Articular chondrocyte of knee joint (primary cell): ENCODE measurements at places on chromosomes 7 and 10. TPM values are rescaled to one million over a fixed set of nuclear protein-coding genes. Genes with fewer than 3 reads are reported as not detected.

Gene MMRN2
- total RNA-seq, result 5.2 and 6.1 TPM in 2 replicates

Gene LEP
- total RNA-seq, result 0.11 TPM in 1 of 2 replicates, not detected in the other

Gene PRPS1L1
- total RNA-seq, result 0.32 TPM in 1 of 2 replicates, not detected in the other

Gene SLC29A3
- total RNA-seq, result 3.1 and 4.2 TPM in 2 replicates

Gene LRWD1
- total RNA-seq, result 8.5 and 9.9 TPM in 2 replicates

Gene FAM25G
- not detected in 2 replicates for total RNA-seq

Gene ADGRA1
- not detected in 2 replicates for total RNA-seq

Gene TMEM236
- total RNA-seq, result 0.22 and 0.26 TPM in 2 replicates

Gene LCOR
- total RNA-seq, result 23.7 and 28.0 TPM in 2 replicates

Gene ANXA8
- 0.22 and 0.39 TPM in 2 replicates for total RNA-seq

Gene FKBP6
- total RNA-seq, result under 0.01 TPM in 1 of 2 replicates, not detected in the other

Gene NKX2-3
- total RNA-seq, result not detected in 2 replicates

Gene BEND7
- 11.9 and 12.0 TPM in 2 replicates for total RNA-seq

Gene FLNC
- total RNA-seq, result 18.4 and 30.6 TPM in 2 replicates

Gene EZH2
- 12.5 and 17.3 TPM in 2 replicates for total RNA-seq

Gene HOXA10
- total RNA-seq, result 30.6 and 44.3 TPM in 2 replicates

Gene CNPY4
- total RNA-seq, result 35.5 and 37.9 TPM in 2 replicates

Gene NME8
- not detected in 2 replicates for total RNA-seq

Gene SND1
- total RNA-seq, result 226 and 252 TPM in 2 replicates

Gene OR13A1
- not detected in 2 replicates for total RNA-seq

Gene CAV1
- 259 and 374 TPM in 2 replicates for total RNA-seq

Gene APBB1IP
- 1.2 and 8.5 TPM in 2 replicates for total RNA-seq

Gene SEC23IP
- total RNA-seq, result 39.7 and 41.0 TPM in 2 replicates

Gene AP5Z1
- 33.8 and 39.9 TPM in 2 replicates for total RNA-seq

Gene GPR37
- under 0.01 and 0.11 TPM in 2 replicates for total RNA-seq

Gene MARVELD1
- total RNA-seq, result 57.7 and 68.2 TPM in 2 replicates

Gene ZP3
- total RNA-seq, result 1.0 and 1.4 TPM in 2 replicates

Gene C7orf57
- under 0.01 TPM in 1 of 2 replicates, not detected in the other for total RNA-seq

Gene NPY4R
- not detected in 2 replicates for total RNA-seq

Gene NRP1
- 139 and 153 TPM in 2 replicates for total RNA-seq

Gene CPED1
- total RNA-seq, result 35.5 and 41.6 TPM in 2 replicates

Gene PDE1C
- 23.3 and 30.8 TPM in 2 replicates for total RNA-seq

Gene CABCOCO1
- 3.8 and 6.8 TPM in 2 replicates for total RNA-seq

Gene DYNC1I1
- 3.5 and 4.4 TPM in 2 replicates for total RNA-seq

Gene TDRD1
- under 0.01 and 0.26 TPM in 2 replicates for total RNA-seq

Gene PPP1R9A
- total RNA-seq, result under 0.01 and 0.11 TPM in 2 replicates

Gene PPP1R3A
- not detected in 2 replicates for total RNA-seq

Gene ACSL5
- 10.2 and 11.8 TPM in 2 replicates for total RNA-seq

Gene NUTM2E
- 0.13 TPM in 1 of 2 replicates, not detected in the other for total RNA-seq

Gene CCDC126
- total RNA-seq, result 9.0 and 9.5 TPM in 2 replicates

Gene SPOCK2
- 0.11 and 0.13 TPM in 2 replicates for total RNA-seq

Gene TFPI2
- total RNA-seq, result 6.4 and 16.0 TPM in 2 replicates

Gene TRPV5
- total RNA-seq, result not detected in 2 replicates

Gene CYP2C18
- 0.22 TPM in 1 of 2 replicates, not detected in the other for total RNA-seq

Gene PKD2L1
- not detected in 2 replicates for total RNA-seq

Gene ANKRD1
- total RNA-seq, result 0.52 and 5.7 TPM in 2 replicates

Gene DENND11
- total RNA-seq, result 6.9 and 8.4 TPM in 2 replicates

Gene ZNF804B
- total RNA-seq, result not detected in 2 replicates

Gene GPNMB
- 190 and 218 TPM in 2 replicates for total RNA-seq

Gene LIPF
- total RNA-seq, result not detected in 2 replicates

Gene TMEM229A
- total RNA-seq, result not detected in 2 replicates
